ENCODE measurements at places on chromosomes 7 and 10.

- DNase-seq, result no peak
These were observed 33.4 kb downstream of the PRPS1L1 start for GRCh38 chr7:17994079-17994850.

DNA sequence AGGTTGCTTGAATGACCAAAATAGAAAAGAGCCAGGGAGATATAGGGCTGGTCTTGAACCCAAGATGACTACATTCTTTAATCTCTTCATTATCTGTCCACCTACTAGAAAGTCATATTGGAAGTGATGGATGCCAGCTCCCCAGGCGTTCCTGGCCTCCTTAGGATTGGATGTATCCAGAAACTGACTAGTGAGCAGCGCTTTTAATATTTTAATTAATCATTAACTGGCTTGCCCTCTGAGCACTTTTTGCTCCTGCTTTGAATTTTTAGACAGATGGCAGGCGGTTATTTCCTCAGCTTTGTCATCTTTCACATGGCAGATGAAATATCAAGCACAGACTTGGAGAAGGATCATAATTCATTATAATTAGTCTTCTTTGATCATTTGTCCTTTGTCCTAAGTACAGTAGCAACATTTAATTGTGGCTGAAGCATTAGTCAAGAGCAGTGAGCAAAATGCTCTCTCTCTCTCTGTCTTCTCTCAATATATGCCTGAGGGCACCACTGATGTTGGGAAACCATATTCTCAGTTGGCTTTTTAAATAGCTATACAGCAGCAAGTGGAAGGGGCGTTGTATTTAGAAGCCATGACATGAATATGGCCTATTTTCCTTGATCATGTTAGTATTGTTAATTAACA is 588.0 kb downstream of the NRG3 start:
- DNase-seq, result no peak

- DNase-seq, result no peak
These were observed 12.1 kb upstream of the CSGALNACT2 start for GRCh38 chr10:43125881-43126731.

- no peak for DNase-seq
These were observed 807.2 kb downstream of the IPMK start for GRCh38 chr10:57460540-57460939.

DNA sequence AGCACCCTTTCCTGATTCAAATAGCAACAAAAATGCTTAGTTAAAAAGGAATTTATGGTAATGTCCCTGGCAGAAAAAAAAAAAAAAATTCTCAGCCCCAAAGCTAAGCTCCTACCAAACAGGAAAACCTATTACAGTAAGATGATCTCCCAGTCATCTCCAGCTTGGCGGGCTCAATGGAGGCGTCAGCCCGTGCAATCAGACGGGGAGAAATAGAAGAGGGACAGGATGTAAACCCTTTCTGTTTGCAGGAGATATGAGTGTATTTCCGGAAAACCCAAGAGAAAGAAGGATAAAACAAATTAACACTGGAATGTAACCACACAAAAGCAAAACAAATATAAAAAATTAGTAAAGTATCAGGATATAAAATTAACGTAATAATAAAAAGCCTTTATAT is 242.8 kb downstream of the TCERG1L start:
- no peak for DNase-seq

All from GM04503 (cell line).